Stimulated activated CD8-positive, alpha-beta memory T cell treated with anti-CD3 and anti-CD28 coated beads, Interleukin-7, amount 100 ng/mL, for 1 hour (primary cell): ENCODE measurements at places on chromosomes 11 and 22.
A peak's percentile ranks its signal among the peaks of the same experiment; 100 is the strongest.

DNA sequence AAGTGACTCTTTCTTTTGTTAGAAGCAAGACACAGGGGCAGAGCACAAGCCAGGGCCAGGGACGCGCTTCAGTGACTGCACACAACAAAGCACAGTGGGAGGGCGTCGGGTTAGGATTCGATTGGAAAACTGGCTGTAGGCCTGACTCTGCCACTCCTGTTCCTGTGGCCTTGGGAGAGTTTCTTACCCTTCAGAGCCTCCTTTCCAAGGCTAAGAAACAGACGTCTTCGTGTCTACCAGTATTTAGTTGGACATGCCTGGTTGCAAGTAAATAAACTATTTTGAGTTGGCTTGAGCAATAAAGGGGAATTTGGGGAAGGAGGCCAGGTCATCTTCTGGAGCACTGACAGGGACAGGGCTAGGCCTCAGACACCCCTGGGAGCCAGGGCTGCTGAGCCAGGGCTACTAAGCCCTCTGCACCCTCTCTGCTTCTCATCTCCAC, 549.1 kb downstream of the INSC start:
- DNase-seq: no peak

GRCh38 chr11:117327567-117328374, at the start of gene CEP164:
Gene CEP164, plus strand, starts transcription at chr11:117327854. Its CDS starts 10,733 bp downstream, at chr11:117338587.
- DNase-seq: peak; percentile 83

GRCh38 chr11:11078344-11079086, 220.7 kb upstream of the ZBED5 start:
- DNase-seq: no peak

DNA sequence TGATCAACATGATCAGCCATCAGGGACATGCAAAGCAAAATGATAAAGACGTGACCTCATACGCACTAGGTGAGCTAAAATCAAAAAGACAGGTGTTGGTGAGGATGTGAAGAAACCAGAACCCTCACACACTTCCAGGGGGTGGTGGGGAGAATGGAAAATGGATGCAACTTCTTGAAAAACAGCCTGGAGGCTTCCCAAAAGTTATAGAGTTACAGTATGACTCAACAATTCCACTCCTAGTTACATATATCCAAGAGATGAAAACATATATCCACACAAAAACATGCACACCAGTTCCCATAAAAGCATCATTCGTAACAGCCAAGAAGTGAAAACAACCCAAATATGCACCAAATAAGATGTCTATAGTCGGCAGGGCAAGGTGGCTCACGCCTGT, 42.1 kb upstream of the APLNR start:
- no peak for DNase-seq

DNA sequence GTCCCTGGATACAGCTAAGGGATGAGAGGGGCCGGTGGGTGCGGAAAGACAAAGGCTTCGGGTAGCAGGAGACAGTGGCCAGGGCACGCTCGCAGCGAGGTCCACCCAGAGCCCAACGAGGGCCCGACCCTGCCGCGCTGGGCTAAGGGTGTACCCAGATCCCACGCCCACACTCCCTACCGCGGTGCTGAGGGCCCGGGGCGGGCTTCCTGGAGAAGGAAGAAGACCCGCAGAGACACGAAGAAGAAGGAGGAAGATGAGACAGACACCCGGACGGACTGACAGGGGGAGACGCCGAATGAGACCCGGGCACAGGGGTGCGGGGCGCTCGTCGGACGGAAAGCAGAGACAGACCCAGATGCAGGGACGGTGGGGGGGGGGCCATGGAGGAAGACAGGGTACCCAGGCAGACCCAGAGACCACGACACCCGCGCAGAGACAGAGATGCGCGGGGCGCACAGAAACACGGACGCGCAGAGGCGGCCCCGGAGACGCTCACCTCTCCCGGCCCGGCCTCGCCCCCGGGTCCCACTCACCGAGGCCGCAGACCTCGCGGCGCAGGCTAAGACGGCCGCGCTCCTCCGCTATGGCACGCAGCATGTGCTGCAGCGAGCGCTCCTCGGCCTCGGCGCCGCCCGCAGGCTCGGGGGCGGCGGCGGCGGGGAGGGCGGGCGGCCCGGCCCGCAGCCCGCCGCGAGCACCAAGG, 437 bp downstream of the KIAA0930 start:
- DNase-seq: no peak

DNA sequence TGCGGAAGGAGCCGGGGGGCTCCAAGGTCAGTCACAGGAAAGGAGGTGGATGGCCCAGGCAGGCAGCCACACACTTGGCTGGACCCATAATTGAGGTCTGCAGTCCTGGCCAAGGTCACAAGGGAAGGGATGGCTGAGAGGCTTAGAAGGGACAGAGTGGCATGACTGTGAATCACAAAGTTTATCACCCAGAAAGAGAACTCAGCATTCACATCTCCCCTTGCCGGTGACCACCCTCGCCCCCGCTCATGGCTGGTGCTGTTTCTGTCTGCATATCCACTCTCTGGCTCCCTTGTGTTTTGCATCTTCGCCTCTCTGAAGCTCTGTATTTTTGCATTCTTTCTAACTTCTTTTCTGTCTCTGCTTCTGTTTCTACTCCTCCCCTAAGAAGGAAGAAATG, 117.5 kb downstream of the FEZ1 start:
- DNase-seq: no peak

GRCh38 chr11:19059833-19060232, 684 bp downstream of the MRGPRX2 start:
- DNase-seq: no peak

DNA sequence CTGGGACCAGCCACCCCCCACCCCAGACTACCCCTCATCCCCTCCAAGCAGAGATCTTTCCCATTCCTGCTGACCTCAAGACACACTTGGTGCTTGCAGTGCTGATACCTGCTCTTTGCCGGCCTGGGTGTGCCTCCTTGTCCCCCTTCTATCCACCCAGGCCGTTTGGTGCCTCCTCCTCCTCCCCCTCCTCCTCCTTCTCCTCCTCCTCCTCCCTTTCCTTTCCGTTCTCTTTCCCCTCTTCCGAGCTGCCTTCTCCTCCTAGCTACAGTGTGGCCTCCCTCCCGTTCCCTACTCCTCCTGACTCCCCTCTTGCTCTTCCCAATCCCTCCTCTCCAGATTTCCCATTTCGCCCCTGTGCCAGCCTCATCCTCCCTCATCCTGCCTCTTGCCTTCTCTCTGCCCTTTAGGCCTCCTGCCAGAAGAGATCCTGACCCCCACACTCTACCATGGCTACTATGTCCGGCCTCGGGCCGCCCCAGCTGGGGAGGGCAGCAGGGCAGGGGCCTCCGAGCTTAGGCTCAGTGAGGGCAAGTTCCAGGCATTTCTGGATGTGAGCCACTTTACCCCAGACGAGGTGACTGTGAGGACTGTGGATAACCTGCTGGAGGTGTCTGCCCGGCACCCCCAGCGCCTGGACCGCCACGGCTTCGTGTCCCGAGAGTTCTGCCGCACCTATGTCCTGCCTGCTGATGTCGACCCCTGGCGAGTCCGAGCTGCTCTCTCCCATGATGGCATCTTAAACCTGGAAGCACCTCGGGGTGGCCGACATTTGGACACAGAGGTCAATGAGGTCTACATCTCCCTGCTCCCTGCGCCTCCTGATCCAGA, 712 bp downstream of the HSPB2 start:
- no peak for DNase-seq
